ENCODE measurements at places on chromosomes 5 and 9.
A peak's percentile ranks its signal among the peaks of the same experiment; 100 is the strongest.

DNA sequence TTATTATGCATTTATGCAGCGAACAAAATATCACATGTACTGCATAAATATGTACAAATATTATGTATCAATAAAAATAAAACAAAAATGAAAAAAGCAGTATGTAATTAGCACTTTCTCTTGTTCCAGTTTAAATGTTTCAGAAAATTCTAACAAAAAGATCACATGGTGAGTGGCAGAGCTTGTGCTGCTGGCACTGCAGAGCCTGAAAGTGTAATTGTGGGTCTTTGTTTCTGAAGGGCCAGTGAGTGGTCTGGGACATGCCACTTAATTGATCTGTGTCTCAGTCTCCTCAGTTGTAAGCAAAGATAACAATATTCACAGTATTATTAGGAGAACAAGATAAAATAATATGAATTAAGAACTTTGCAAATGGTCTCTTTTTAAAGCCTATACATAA, 39.5 kb upstream of the RAI14 start:
- DNase-seq, result no peak

DNA sequence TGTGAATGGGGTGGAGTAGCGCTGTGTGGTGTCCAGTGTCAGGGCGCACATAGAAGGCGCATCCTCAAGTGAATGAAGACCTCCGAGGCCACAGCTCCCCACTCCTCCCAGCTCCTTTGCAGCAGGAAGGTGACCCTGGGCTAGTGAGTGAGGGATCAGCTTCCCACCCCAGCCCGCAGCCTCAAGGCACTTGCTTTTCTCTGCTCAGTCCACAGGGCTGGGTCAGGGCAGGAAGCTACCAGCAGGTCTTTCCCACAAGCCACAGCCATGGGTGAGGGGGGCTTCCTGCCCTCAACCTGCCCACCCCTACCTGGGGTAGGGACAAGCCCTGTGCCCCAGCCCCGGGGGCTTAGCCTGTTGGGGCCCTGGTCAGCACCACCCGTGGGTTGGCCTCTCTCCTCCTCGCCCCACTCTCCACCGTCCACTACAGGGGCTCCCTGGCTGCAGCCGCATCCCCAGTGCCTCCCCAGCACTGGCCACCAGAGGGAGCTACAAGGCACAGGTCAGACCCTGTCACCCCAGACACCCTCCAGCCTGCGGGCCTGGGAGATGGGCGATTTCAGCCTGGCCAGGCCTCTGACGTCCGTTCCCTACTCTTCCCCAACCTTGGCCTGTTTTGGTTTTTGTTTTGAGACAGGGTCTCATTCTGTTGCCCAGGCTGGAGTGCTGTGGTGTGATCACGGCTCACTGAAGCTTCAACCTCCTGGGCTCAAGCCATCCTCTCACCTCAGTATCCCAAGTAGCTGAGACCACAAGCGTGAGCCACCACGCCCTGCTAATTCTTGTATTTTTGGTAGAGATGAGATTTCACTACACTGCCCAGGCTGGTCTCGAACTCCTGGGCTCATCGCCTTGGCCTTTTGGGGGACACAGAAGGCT, 1.3 kb upstream of the ABCA2 start:
- peak; percentile 89 for DNase-seq

- DNase-seq, result no peak
Observed at GRCh38 chr9:3900673-3901318, 375.0 kb upstream of the RFX3 start.

DNA sequence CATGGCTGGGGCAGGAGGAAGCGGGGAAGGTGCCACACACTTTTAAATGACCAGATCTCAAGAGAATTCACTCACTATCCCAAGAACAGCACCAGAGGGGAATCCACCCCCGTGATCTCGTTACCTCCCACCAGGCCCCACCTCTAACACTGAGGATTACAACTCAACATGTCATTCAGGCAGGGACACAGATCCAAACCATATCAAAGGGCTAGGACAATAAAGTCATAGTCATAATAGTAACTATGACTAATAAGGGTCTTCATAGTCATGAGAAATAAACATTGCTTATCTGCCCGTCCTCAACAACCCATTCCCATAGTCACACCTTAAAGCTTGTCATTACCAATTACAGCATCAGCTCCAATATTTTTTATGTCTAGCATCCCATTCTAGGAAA, 65.3 kb upstream of the SMC2 start:
- DNase-seq, result peak; percentile 36

GRCh38 chr5:55303238-55303690, 4.2 kb downstream of the DHX29 start:
- no peak for DNase-seq

Data from activated CD4-positive, alpha-beta T cell treated with anti-CD3 and anti-CD28 coated beads, Interleukin-2, amount 50 U/mL, for 16 hours (primary cell).